ENCODE measurements at places on chromosomes 2 and 18.
A peak's percentile ranks its signal among the peaks of the same experiment; 100 is the strongest.

DNA sequence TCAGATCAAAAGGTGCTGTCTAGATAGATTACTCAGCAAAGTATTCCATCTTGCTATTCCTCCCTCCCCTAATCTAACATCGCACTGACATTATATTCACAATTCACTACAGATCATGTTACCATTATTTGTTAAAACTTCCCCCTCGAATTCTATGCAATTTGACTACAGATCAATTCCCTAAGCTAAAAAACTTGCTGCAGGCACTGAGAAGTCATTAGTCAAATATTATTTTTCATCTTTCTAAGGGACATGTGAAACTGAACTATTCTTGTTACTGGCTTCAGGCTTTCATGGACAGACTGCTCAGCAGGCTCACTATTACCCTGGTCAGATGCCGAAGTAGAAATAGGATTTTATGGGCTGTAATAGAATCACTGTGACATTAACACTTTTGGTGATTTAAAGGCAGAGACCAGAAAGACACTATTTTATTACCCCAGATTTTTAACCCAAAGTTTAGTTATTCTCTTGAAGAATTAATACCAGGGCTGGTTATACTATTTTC is 15.1 kb downstream of the MYL1 start:
- no peak for DNase-seq

DNA sequence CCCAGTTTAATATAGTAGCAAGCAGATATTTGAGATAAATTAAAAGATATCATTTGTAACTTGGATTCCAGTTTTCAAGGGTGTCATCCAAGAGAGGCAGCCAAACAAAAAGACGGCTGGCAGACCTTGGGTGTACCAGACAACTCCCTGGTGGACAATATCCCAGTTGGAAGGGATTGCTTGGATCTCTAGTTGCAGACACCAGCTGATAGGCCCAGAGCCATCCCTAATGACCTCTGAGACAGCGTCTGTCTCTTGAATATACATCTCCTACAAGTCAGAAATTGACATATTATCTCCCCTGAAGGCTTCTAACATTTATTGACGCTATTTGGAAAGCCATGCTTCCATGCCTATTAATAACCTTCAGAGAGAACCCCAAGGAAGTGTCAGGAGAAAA is 67.7 kb downstream of the ACVR1 start:
- no peak for DNase-seq

DNA sequence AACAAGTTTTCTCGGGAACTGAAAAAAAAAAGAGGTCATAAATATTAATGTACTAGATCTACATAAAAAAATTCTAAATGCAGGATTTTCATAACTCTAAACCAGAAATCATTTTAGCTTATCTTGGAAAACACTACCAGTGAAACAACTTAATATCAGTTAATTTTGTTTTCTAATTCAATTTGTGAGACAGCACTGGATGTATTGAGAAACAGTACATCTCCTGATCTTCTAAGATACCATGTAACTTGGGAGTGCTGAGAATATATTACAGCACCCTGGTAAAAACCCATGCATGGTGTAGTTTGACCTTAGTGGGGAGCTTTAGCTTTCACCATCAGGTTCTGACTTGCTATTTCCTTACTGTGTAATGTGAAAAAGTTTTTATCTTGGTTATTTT is 129.6 kb downstream of the NRXN1 start:
- DNase-seq: no peak

DNA sequence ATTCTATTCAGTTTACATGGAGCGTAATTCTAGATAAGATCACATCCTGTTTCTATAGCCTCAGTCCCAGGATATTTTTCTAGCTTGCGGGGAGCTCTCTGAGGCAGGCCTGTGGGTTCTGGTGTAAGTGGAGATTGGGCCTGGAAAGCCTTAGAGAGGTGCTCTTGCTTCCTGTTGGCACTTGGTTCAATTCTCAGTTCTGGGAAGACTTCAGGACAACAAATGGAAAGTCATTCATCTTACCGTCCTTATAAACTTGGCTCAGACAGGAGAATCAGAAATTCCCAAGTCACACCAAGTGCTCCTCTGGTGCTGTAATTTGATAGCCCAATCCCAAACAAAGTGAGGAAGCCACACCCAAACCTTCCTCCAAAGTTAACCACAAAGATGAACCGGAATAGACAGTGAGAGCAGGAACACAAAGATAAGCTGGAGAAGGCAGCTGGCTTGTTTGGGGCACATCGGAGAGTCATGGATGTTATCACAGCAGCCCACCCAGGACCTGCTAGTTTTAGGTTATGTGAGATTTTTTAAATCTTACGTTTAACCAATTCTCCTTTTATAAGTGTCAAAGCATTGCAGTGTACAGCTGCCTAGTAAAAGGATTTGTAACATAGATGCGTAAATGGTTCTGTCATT is 144.3 kb upstream of the MAP3K20 start:
- DNase-seq: no peak

DNA sequence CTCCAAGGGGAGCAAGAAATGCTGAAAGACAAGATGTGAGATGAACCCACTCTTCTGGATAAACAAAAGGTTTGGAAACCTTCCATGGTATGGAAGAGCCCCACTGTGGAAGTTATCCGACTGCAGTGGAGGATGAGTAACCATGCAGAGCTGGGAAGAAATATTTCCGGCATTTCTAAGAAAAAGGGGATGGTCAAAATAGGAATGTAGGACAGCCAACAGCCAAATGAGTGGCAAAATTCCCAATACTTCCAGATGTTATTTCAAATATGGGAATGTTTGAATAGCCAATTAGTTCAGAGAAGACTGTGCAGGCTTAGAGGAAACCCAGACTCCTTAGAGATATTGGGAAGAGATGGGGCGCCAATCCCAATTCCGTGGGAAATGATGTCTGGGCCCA is 246.8 kb downstream of the RAD51AP2 start:
- no peak for DNase-seq

DNA sequence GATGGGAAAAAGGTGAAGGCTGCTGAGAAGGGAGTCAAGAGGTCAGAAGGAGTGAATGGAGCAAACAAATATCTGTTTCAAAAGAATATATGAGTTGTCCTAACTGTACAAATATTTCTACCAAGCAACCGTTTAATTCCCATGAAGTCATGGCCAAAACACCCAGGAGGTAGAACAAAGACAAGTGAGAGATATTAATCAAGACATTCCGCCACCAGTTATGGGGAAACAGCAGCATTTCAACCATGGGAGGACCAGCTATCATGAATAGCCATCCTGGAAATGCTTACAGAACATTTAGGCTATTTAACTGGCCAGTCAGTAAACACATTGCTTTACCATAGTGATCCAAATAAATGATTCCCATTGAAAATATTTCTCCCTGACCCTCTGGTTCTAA is 396.3 kb downstream of the IRS1 start:
- DNase-seq: no peak

- no peak for DNase-seq
Measured at GRCh38 chr2:159639712-159640111, 23.4 kb upstream of the BAZ2B start.

GRCh38 chr2:150472511-150472899 is 15.0 kb downstream of the RND3 start:
- DNase-seq: peak; percentile 51

DNA sequence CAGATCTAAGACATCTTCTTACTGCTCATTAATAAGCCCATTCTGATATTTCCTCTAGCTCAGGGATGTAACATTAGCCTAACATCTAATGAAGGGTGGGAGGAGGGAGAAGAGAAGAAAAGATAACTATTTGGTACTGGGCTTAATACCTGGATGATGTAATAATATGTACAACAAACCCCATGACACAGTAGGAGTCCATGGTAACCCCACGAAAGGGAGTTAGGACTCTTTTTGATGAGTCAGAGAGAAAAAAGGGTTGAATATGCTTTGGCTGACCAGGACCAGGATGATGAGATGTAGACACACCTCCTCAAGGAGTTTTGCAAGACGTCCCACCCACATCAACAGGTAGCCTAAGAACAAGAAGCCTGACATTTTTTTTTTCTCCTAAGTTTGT is 34.4 kb upstream of the DLX2 start:
- DNase-seq: no peak

- no peak for DNase-seq
Measured at GRCh38 chr2:21895200-21895599, 771.4 kb downstream of the TDRD15 start.

DNA sequence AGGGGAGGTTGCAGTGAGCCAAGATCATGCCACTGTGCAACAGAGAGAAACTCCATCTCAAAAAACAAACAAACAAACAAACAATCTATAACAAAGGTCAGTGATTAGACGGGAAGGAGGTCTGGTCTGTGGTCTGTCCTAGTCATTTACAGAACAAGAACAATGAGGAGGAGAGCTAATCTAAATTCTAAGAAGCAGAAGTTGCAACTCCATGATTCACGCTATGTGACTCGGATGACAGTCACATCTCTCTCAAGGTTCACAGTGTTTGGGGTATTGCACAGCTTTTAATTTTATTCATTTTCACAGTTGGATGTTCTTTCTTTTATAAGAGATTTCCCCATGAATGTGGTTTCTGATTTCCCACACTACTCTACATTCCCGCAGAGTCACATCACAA is 218.7 kb upstream of the PIEZO2 start:
- no peak for DNase-seq

DNA sequence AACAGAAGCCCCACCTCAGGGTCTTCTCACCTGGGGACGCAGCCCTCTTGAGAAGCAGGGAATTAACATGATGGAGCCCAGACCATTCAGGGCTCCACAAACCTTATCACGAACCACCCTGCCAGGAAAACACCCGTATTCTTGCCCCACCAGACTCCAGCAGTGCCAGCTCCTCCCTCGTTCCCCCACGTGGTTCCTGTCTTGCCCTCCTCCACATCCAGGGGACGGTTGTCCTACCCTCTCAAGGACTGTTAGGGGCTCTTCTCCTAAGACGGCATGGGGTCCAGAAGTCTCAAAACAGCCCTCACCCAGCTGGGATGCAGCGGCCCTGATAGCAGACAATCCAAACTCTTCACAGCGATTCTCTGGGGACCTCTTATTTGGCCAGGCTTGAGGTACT is 372.2 kb upstream of the HS6ST1 start:
- DNase-seq: no peak

DNA sequence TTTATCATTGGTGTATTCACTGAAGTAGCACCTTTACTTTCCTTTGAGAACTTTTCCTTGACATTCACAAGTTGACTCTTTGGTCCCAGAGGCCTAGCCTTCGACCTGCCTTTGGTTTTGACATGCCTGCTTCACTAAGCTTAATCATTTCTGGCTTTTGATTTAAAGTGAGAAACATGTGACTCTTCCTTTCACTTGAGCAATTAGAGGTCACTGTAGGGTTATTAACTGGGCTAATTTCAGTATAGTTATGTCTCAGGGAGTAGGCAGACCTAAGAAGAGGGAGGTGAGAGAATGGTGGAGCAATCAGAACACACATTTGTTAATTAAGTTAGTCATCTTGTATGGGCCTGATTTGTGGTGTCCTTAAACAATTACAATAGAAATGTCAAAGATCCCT is 1040.7 kb upstream of the SLC39A10 start:
- DNase-seq: no peak

GRCh38 chr2:15748736-15749323 is 157.2 kb downstream of the DDX1 start:
- no peak for DNase-seq

GRCh38 chr18:36899289-36899688 is 70.4 kb downstream of the KIAA1328 start:
- no peak for DNase-seq

GRCh38 chr18:9951022-9951859 is 37.4 kb downstream of the VAPA start:
- DNase-seq: no peak

DNA sequence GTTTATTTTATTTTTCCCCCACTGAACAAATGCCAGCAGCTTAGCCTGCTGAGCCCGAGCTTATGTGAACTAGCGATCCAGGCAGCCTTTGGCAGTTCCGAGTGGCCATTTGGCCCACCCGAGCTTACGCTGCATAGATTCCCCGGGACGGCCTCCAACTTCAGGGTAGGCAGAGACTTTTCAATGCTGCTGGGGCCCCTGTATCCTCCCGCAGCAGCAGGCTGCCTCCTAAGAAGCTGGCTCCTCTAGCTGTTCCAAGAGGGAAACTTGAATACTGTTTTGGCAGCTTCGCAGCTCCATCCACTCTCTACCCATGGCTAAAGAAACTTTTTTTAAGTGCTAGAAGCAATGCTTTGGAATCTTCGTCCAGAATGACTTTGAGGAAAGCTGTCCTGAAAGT is 295.2 kb downstream of the SS18 start:
- no peak for DNase-seq

Measured in left ventricle myocardium inferior (tissue), 1 donor.